SK-N-SH (cell line): ENCODE measurements at places on chromosomes 13 and 19. TPM values are rescaled to one million over a fixed set of nuclear protein-coding genes. Genes with fewer than 3 reads are reported as not detected.

The CRB3 gene
- not detected in 2 replicates for polyA plus RNA-seq

The YJEFN3 gene
- 7.2 and 7.5 TPM in 2 replicates for polyA plus RNA-seq

The ZNF565 gene
- polyA plus RNA-seq: 1.5 and 1.9 TPM in 2 replicates

The UPK1A gene
- 0.11 and 0.16 TPM in 2 replicates for polyA plus RNA-seq

The N4BP2L2 gene
- 16.0 and 22.5 TPM in 2 replicates for polyA plus RNA-seq
